Suppressor macrophage (primary cell): ENCODE measurements at places on chromosomes 13 and 19.

- peak; percentile 85 for DNase-seq
Measured at GRCh38 chr19:17784201-17785008, 10.5 kb upstream of the B3GNT3 start.

- no peak for DNase-seq
Measured at GRCh38 chr13:112124141-112124540, 57.2 kb downstream of the SOX1 start.

DNA sequence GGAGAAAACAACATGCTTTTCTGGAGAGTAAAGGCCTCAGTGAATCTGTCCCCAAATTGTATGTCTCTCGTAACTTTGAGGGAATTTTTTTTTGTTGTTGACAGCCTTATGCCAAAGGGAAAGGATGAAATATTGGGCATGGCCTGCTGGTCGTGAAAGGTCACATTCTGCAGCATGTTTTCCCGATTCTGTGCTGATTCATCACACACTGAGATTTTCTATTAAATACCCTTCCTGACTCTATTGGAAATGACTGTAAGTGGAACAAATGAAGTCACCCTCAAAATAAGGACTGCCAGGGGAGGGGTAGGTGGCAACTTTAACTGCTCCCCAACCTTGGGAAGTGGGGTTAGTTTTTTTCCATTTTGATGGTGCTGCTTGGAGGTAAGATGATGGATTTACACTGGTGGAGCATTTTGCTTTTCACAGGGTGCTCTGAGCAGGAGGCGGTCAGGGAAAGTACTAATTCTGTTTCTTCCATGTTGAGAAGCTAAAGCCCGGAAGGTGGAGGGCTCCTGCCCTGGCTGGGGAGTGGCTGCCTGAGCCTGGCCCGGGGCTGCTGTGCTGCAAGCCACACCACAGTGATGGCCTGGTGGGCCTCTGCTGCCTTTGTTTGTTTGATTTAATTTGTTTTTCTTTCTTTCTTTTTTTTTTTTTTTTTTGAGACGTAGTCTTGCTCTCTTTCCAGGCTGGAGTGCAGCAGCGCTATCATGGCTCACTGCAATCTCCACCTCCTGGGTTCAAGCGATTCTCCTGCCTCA is 116.8 kb upstream of the SPATA13 start:
- no peak for DNase-seq

GRCh38 chr13:46613409-46614049 is 60.6 kb downstream of the LRCH1 start:
- DNase-seq, result no peak

DNA sequence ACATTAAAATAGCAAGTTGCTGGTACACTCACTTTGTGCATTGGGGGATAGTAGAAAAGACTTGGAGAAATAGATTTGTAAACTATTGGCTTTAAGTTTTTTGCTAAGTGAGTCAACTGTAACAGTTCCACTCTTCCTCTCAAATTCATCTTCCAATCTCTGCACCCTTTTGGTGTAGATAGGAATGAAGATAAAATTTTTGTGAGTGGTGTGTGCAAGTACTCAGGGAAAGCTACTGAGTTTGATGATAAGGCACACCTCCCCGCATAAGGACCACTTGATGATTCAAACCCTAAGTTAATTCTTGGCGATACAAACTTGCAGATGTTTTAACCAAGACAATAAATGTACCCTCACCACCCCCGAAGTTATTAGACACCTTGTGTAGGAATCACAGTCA is 168.3 kb upstream of the SLITRK1 start:
- no peak for DNase-seq

DNA sequence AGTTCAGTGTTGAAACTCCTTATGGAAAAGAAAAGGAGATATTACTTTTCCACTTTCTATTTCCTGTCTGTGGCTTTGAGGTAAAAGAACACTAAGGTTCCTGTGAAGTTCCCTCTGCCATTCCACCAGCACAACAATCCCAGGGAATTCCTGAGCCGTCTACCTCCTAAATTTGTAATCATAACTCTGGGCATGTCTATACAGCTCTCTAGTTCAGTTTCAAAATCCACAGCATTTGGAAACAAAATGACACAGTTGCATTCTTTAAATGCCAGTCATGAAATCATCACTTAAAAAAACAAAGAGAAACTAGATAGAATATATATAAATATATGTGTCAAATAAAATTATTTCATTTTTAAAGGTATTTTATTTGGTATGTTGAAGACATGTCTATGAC is 9.0 kb upstream of the THSD1 start:
- DNase-seq, result no peak

GRCh38 chr19:40523322-40524047 is 53.2 kb upstream of the SHKBP1 start:
- peak; percentile 84 for DNase-seq
